ENCODE measurements at places on chromosomes 1 and 21. TPM values are rescaled to one million over a fixed set of nuclear protein-coding genes. Genes with fewer than 3 reads are reported as not detected.

The LORICRIN gene
- polyA plus RNA-seq, result not detected

The CDK11A gene
- polyA plus RNA-seq, result 20.7 TPM

The DYNLT4 gene
- not detected for polyA plus RNA-seq

The MAN1C1 gene
- polyA plus RNA-seq, result 0.49 TPM

The NBPF3 gene
- polyA plus RNA-seq, result 2.3 TPM

The MIA3 gene
- polyA plus RNA-seq, result 61.3 TPM

The PLEKHA6 gene
- polyA plus RNA-seq, result 0.11 TPM

The SELENBP1 gene
- not detected for polyA plus RNA-seq

The IVL gene
- not detected for polyA plus RNA-seq

The ACTL8 gene
- polyA plus RNA-seq, result not detected

The EFNA1 gene
- polyA plus RNA-seq, result not detected

The ITLN2 gene
- not detected for polyA plus RNA-seq

The PLA2G2A gene
- polyA plus RNA-seq, result not detected

The ITGB2 gene
- polyA plus RNA-seq, result 294 TPM

The RCAN3 gene
- 36.1 TPM for polyA plus RNA-seq

The NR1I3 gene
- not detected for polyA plus RNA-seq

The CHIA gene
- 1.0 TPM for polyA plus RNA-seq

The PTCH2 gene
- 0.21 TPM for polyA plus RNA-seq

The FMN2 gene
- polyA plus RNA-seq, result not detected

The FMO5 gene
- polyA plus RNA-seq, result 1.9 TPM

The COX20 gene
- 36.9 TPM for polyA plus RNA-seq

The LAMC1 gene
- polyA plus RNA-seq, result 5.5 TPM

The KDF1 gene
- polyA plus RNA-seq, result 2.9 TPM

Data from IgD-negative memory B cell (primary cell).